ENCODE measurements at places on chromosomes 2 and 18.

DNA sequence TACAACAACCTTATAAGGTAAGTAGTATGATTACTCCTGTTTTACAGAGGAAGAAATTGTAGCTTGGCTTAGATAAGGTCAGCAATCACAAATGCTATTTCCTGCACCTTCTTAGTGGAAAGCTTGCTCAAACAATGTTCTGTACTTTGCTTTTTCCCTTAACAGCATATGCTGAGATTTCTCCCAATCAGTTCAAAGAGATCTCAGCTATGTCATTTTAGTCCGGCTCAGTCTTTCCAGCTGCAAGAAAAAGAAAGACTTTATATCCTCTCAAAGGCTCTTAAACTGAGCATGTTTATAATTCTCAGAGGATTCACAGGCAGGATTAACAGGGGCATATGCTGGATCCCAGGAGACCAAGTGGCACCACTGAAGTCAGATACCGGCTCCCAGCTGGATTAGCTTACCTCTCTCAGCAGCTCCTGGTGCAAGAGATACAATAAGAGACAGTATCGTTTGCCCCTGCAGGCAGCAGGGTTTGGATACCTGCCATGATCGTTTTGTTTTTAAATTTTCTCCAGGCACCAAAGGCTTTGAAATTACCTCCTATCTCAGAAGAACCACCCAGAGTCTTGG, 29.5 kb downstream of the KIAA2012 start:
- no peak for DNase-seq

DNA sequence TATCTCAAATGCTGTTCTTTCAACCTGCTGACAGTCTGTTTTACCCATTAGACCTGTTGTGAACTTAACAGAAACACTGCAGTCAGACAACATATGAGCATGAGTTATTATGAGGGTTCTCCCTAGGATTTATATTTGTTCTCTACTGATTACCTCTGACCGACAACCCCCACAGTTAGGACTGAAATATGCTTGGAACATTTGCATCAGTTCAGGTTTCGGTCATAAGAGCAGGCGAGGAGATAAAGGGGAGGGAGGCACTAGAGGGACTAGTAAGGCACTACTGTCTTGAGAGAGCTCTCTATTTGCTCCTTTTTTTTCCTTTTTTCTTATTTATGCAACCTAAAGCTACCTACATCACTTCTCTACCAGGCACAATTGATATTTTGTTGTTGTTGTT, 133.2 kb upstream of the REG3G start:
- DNase-seq, result no peak

GRCh38 chr2:33583194-33583938, 15.7 kb downstream of the FAM98A start:
- DNase-seq, result no peak

GRCh38 chr2:39665811-39666490, at the start of gene TMEM178A:
Gene TMEM178A, plus strand, starts transcription at chr2:39665917. Its CDS starts 58 bp downstream, at chr2:39665975.
- no peak for DNase-seq

- DNase-seq, result no peak
Observed at GRCh38 chr2:38263293-38263692, 113.8 kb downstream of the ATL2 start.

- no peak for DNase-seq
Observed at GRCh38 chr2:43135583-43135982, 90.8 kb downstream of the ZFP36L2 start.

GRCh38 chr2:62110415-62111025, 85.4 kb upstream of the B3GNT2 start:
- DNase-seq, result no peak

GRCh38 chr18:58900015-58900649, 35.5 kb downstream of the ZNF532 start:
- DNase-seq, result no peak

DNA sequence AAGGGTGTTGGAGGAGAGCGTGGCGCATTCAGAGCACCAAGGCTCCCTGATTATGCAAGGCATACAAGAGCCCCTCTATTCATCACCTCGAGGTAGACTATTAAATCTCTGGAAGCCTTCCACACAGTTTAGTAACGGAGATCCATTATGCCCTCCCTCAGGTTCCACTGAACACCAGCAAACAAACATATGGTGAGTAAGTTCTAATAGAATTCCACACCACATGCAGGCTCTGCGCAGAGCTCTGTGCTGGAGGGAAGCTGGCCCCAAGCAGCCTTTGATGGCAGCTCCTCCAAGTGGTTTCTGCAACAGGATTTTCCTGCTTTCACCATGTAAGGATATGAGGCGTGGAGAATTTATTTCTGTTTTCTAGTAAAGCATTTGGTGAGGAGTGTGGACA, 238.6 kb downstream of the C1D start:
- no peak for DNase-seq

- DNase-seq, result no peak
Observed at GRCh38 chr18:2597639-2598038, 26.3 kb downstream of the NDC80 start.

DNA sequence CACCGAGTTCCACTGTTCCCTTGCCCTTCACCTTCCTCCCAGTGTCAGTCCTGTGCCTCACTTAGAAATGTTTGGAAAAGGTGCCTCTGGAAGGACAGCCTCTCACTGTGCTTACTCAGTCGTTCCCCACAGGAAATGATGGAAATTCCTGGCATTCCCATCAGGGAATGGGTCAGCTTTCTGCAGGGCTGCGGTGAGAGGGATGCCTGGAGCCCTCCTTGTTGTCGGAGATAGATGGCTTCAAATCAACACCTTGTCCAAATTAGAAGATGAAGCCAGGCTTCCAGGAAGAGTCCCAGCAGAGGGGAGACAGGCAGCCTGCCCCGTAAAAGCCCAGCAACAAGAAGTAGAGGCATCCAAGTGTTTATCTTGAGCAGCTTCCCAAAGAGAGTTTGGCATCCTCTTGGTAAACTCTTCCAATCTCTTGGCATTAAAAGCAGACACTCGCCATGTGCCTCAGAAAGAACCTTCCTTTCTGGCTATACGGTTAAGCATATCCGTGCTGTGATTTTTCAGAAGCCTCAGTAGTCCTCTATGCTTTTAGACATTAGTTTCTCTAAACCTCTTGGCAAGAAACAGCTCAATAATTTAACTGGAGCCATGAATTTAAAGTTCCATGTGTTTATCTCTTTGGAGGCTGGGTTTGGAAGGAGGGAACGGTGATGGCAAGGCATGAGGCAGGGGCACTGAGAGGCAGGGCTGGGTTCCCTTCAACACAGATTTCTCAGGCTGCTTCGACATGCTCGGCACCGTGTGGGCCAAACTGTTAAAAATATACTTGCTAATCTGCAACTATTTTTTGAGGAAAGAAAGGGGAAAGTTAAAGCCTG, 25.1 kb downstream of the COLEC12 start:
- no peak for DNase-seq

DNA sequence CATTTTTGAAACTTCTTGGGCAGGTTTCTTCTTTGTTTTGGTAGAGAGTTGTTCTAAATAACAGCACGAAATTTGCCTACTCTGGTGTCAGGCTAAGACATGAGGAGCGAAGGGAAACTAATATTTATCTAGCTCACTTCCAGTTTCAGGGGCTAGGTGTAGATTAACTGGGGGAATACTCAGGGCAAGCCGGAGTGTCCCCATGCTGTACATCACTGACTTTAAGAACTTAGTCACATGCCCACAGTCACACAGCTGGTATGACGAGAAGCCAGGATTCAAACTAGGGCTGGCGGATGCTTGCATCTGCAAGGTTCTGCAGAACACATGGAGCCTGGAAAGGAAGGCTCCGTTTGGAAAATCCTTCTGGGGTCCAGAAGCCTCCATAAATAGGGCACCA, 133.3 kb downstream of the ALPK2 start:
- DNase-seq, result no peak

GRCh38 chr2:164145093-164145987, 409.5 kb upstream of the FIGN start:
- no peak for DNase-seq

GRCh38 chr2:150598383-150598782, 110.9 kb upstream of the RND3 start:
- DNase-seq, result no peak

GRCh38 chr18:59743566-59743965, 46.3 kb upstream of the CCBE1 start:
- DNase-seq, result no peak

DNA sequence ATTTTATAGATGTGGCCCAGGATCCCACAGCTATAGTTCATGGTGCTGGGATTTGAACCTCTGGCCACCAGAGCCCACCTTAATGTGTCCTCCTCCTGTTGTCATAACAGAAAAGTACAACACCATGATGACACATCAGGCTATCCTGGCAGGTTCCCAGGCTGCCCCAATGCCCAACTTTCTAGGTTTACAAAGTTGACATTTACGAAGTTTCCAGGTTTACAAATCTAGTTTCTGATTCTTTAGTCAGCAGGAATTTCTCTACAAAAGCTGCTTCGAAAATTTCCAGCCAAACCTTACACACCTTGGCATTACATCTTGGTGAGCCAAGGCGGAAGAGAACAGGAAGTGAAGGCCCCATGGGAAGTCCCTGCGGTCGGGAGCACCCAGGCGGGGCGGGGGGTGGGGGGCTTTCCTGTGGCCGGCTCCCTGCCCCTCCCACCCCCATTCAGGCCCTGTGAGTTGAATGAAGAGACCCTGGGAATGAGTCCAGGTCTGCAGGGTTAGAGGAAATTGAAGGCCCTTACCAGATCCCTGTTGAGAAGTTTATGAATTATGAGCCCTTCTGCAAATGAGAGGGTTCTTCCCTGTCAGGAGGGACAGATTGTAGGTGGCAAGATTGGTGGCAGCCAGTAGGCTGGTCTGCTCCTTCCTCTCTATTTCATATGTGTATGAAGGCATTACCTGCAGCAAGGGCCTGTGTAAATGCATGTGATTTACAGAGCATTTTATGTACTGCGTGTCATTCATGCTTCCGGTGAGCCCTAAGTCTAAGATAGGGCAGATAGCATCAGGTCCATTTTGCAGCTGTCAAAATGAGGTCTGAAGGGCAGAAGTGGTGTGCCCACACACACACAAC, 11.1 kb upstream of the IL1RN start:
- DNase-seq, result no peak

GRCh38 chr2:101151859-101152271, 683 bp upstream of the TBC1D8 start:
- no peak for DNase-seq

- DNase-seq, result no peak
Observed at GRCh38 chr2:18078216-18078615, 199.7 kb downstream of the KCNS3 start.

GRCh38 chr2:216671791-216672343, 23.5 kb downstream of the IGFBP5 start:
- no peak for DNase-seq

DNA sequence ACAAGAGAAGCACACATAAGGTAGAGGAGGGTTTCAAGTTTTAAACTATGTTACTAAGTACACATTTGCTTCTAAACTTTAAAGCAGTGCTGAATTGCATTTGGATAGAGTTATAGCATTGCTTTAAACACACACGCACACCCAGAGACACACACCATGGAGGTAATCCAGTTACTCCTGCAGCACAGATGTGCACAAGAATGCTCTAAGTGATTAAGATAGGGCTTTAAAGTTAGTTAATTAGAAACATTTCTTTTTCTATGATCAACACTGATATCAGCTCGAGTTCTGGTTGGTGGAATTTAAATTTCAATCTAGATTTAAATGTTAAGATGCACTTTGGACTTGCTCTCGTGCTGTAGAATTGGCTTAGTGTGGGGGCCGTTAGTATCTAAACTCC, 492.3 kb downstream of the ZEB2 start:
- no peak for DNase-seq

- no peak for DNase-seq
Observed at GRCh38 chr2:177573120-177573519, 180.5 kb downstream of the AGPS start.

DNA sequence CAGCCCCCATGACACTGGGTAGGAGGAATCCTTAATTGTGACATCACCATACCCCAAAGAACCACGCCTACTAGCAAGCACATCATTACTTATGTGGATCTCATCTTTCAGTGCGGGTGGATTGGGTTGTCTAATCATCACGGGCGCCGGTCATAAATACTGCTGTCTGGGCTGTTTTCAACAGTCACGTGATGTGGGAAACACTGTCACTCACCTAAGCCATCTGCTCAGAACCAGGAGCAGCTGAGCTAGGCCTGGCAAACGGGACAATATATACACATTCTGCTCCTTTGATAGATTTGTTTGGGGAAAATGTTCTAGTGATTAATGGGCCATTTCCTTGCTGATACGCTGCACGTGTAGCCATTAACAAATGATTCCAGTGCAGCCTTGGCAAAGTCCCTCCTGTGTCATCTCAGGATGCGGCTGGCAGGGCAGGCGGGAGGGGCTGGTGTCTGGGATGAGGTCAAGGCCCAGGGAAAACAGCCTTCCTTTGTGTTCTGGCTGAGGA, 145.9 kb upstream of the COPS8 start:
- DNase-seq, result no peak

DNA sequence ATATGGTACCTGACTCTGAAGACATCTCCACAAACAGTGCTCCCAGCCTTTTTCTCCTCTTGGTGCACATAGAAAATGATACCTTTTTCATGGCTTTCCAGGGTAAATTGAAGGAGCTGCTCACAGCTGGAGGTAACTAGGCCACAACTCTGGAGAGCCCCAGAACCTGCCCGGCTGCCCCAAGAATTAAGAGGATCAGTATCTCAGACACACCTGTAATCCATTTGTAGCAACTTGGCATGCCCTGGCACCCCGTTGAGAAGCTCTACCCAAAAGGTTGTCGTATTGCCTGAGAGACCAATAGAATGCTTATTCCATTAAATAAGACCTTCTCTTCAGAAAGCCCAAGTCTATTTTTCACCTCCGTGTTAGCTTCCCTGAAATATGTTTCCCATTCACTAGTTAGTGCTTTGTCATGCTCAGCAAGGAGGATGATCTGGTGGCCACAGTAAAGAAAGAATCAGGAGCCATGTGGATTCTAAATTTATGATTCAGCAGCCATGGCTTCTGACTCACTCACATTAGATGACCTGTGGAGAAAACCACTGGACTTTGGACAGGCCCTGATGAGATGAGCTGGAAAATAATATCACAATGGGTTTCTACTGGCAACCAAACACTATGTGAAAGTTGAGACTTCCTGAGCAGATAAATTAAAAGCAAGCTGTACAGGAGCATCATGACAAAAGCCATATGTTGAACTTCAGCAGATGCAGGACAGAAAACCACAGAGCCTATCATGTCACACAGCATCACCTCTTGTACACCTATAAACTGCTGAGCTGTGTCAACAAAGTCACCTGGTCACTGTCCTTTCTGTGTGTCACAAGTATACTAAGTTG, 253.3 kb upstream of the OSR1 start:
- DNase-seq, result peak; percentile 89

DNA sequence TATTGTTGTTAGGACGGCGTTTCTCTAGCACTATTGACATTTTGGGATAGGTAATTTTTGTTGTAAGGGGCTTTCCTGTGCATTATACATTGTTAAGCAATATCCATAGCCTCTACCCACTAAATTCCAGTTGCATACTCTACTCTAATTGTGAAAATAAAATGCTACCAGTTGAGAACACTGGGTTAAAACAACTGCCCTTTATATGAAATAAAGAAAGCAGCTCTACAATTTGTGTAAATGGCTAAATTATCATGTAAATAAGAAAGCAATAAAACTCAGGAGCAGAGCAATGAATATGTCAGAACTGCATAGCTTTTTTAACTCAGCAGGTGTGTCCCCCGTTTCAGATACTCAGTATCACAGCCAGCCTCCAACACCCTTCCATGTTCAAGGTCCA, 812.7 kb upstream of the NRXN1 start:
- no peak for DNase-seq

Data from AG09319 (cell line).